ENCODE measurements at places on chromosomes 1 and 21.

DNA sequence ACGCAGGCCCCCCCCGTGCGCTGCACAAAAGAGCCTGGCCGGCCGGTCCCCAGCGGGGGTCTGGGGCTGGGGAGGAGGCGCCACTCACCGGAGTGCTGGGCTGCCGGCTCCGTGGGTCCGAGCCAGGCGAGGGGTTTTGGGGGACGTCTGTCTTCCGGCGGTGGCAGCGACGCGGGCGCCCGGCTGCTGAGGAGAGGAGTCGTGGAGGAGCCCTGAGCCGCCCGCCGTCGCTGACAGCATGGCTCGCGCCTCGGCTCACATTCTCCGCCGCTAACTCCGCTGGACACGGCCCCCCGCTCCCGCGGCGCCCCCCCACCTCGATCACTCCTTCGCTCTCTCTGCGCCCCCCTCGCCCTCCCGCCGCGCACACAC is 649 bp downstream of the AHDC1 start:
- no peak for DNase-seq

- no peak for DNase-seq
Observed at GRCh38 chr1:58592522-58593134, 15.6 kb upstream of the TACSTD2 start.

DNA sequence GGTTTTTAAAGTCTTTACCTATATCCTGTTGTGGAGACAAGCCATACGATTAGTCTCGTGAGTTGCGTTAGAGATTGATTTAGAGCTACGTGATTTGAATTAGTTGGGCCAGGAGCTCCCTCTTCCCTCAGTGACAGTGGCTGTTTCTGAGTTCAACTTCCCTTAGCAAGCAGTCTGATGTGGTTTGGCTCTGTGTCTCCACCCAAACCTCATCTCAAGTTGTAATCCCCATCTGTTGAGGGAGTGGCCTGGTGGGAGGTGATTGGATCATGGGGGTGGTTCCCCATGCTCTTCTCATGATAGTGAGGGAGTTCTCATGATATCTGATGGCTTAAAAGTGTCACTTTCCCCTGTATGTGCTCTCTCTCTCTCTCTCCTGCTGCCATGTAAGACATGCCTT is 192.9 kb upstream of the PTGFR start:
- DNase-seq: no peak

- peak; percentile 64 for DNase-seq
Observed at GRCh38 chr1:24870551-24871195, 59.4 kb downstream of the RUNX3 start.

GRCh38 chr1:212970085-212970484 is 19.7 kb downstream of the VASH2 start:
- DNase-seq: no peak

DNA sequence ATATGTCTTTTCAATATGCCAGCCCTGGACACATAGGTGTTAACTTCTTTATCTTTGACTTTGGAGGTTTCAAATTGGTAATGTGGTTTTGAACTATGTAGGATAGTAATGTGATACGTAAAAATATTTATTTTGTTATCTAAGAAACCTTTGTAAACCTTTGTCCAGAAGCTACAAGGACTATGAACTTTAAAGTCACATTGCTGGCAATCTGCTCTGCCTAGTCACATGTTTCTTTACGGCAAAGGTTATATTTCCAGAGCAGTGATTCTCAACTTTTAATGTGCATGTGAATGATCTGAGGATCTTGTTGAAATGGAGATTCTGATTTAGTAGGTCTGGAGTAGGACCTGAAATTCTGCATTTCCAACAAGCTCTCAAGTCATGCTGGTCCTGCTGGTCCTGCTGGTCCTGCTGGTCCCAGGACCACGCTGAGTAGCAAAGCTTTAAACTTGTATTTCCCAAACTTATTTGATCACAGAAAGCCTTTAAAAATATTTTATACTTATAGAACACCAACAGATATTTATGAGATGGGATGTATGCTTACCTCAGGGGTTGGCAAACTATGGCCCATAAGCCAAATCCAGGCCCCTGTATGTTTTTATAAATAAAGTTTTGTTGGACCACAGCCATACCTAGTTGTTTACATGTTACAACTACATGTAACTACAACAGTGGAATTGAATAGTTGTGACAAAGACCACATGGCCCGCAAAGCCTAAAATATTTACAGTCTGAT is 57.9 kb upstream of the QSOX1 start:
- no peak for DNase-seq

Measured in suppressor macrophage treated with lipopolysaccharide for 1 hour (primary cell).